RPMI7951 (cell line): ENCODE measurements at places on chromosomes 4 and X. TPM values are rescaled to one million over a fixed set of nuclear protein-coding genes. Genes with fewer than 3 reads are reported as not detected.

The MSX1 gene
- total RNA-seq: 6.4 and 7.6 TPM in 2 replicates

The SLC2A9 gene
- 0.49 TPM in 1 of 2 replicates, not detected in the other for total RNA-seq

The ADRA2C gene
- total RNA-seq: 0.24 and 0.49 TPM in 2 replicates

The MAGEC2 gene
- total RNA-seq: 170 and 184 TPM in 2 replicates

The TIGD4 gene
- total RNA-seq: under 0.01 and 0.10 TPM in 2 replicates

The SHISA3 gene
- not detected in 2 replicates for total RNA-seq

The SH3D19 gene
- total RNA-seq: 4.3 and 6.1 TPM in 2 replicates

The SERPINA7 gene
- not detected in 2 replicates for total RNA-seq

The NHSL2 gene
- 0.36 and 0.59 TPM in 2 replicates for total RNA-seq

The HSD17B10 gene
- total RNA-seq: 139 and 144 TPM in 2 replicates

The GYPA gene
- total RNA-seq: not detected in 2 replicates

The JADE3 gene
- total RNA-seq: 5.8 and 6.1 TPM in 2 replicates

The TLR7 gene
- total RNA-seq: not detected in 2 replicates

The CHIC2 gene
- total RNA-seq: 22.1 and 28.3 TPM in 2 replicates

The MAOA gene
- total RNA-seq: 0.29 and 0.72 TPM in 2 replicates

The ASMT gene
- not detected in 2 replicates for total RNA-seq

The GPR173 gene
- total RNA-seq: 1.4 and 2.4 TPM in 2 replicates

The PLP1 gene
- total RNA-seq: 3.1 and 3.3 TPM in 2 replicates

The ETNPPL gene
- under 0.01 TPM in 1 of 2 replicates, not detected in the other for total RNA-seq

The SLC9A7 gene
- total RNA-seq: 19.6 and 28.8 TPM in 2 replicates

The GYPE gene
- not detected in 2 replicates for total RNA-seq

The DOK7 gene
- not detected in 2 replicates for total RNA-seq

The SCLT1 gene
- total RNA-seq: 23.8 and 24.0 TPM in 2 replicates

The TEX28 gene
- total RNA-seq: not detected in 2 replicates

The TREX2 gene
- total RNA-seq: not detected in 2 replicates

The DUSP21 gene
- not detected in 2 replicates for total RNA-seq
